ENCODE measurements at places on chromosomes 5 and 9.

DNA sequence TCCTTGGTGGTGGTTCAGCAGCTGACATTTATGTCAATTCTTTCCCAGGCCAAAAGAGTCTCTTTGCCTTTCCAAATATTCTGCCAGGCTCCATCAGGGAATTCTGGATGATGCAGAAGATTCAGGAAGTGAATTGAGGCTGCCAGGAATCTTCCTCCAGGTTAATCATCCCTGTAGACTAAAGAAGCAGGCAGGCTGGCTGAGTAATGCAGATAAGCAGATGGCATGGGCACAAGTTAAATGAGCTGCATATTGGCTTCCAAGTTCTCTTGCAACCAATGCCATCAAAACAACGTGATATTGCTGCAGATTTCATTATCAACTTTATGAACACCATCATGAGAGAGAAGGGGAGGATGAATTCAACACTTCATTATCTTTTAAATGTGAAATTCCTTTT lies 324.5 kb downstream of the KCNN2 start:
- no peak for DNase-seq

DNA sequence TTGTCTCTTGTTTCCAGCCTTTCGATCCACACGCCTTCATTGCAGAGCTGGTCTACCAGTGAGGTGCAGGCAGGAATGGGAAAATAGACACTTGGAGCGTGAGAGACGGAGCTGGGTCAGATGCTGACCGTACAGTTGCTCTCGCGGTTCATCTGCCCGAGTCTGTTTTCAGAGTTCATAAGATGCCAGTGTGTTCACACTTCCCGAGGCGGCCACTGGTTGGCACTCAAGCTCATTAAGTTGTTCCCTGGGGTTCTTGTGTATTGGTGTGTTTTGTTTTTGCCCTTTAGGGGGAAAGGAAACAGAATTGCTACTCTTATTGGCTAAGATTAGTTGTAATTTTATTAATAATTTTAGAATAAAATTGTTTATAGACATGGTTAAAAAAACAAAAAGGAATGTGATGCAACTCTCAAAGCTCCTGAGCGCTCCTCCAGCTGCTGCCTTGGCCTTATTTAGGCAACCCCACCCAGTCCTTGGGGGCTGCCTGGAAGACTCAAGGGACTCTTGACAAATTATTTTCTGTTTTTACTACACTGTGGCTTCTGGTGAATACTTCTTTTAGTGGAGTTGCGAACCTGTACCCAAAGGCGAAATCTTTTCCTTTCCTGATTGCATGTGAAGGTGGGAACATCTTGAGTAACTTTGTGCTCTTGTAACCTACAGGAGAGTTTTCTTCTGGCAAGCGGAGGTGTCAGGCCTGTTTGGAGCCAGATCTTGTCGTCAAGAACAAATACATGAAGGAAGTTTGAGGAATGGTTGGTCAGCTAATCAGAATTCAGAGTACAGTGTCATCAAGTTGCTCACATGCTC lies 146.1 kb downstream of the MAST4 start:
- DNase-seq, result no peak

DNA sequence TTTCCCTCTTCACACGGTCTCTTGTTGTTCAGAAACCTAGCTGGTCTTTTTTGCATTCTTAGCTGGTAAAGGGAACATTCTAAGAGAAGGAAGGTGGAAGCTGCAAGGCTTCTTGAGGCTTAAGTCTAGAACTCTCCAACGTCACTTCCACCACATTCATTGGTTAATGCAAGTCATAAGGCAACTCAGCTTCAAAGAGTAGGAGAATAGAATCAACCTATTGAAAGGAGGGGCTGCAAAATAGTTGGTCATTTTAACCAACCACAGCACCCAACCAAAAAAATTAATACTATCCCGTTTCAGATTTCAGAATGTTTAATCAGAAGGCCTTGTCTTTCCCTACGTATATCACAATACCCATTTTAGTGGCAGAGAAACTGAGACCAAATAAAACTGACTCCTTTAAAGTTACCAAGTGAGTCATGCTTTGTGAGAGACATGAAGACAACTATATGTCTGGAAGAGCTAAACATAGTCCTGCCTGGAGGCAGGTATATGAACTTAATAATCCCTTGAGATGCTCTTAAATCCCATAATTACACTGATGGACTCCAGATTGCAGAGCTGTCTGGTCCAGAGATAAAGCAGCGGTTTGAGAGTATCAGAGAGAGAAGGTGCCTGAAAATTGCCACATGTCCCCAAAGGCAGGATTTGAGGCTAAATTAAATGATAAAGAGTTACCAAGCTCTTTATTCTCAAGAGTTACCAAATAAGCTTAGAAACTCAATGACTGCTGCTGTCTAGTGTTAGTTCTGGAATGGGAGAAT lies 14.4 kb downstream of the DOCK8 start:
- DNase-seq, result no peak

GRCh38 chr5:32339198-32339597 lies 26.5 kb upstream of the MTMR12 start:
- no peak for DNase-seq

- no peak for DNase-seq
Measured at GRCh38 chr5:172322028-172322965, 38.7 kb upstream of the UBTD2 start.

DNA sequence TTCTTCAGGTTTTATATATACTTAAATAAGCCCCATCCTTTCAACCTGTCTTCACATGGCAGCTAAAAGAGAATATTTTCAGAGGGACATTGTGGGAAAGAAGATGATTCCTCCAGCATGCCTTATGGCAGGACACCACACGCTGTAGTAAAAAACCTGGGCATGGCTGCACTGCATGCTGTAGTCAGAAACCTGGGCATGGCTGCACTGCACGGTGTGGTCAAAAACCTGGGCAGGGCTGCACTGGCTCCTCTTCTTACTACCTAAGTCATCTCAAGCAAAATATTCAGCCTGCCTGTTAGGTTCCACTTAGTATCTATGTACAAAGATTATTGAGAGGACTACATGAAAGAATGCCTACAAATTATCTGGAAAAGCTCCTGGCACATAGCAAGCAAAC lies 153.6 kb downstream of the BRINP1 start:
- no peak for DNase-seq

- DNase-seq, result no peak
Measured at GRCh38 chr9:129619787-129620668, 873 bp downstream of the C9orf50 start.

DNA sequence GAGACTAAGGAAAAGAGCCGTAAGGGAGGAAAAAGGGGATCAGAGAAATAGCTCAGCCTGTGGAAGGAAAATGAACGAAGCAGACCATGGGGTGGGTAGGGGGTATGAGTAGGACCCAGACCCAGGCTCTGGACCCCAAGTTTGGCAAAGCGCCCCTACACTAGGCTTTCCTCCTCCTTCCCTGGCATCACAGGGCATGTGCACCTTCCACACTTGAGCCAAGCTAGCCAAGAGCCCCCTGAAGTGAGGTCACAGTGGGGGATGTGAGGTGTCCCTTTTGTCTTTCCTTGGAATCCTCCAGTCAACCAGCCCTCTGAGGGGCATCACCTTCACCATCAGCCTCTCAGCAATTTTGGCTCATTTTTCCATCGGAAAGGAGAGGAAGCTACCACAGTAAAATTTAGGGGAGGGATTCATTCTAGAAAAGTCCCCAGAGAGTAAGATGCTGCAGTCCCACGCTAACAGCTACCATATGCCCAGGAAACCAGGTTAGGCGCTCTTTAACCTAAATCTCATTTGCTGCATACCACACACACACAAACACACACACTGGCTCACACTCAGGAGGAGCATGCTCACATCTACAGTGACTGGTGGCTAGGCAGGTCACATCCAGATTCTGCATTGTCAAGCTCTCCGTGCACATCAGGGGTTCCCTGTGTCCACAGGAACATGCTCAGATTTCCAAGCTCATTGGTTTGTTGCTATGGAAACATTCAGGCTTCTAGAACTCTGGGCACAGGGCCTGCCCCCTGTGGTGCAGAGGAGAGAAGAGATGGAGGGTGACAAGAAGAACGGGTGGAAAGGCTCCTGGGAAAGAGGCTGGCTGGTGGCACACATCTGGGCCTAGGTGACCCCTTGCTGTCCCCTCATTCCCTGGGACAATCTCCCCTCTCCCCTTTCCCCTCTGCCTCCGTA lies 9.9 kb downstream of the REEP2 start:
- DNase-seq, result no peak

- no peak for DNase-seq
Measured at GRCh38 chr5:52148679-52149078, 639.0 kb upstream of the ITGA1 start.

- DNase-seq, result no peak
Measured at GRCh38 chr5:89275066-89275855, 392.3 kb upstream of the MEF2C start.

DNA sequence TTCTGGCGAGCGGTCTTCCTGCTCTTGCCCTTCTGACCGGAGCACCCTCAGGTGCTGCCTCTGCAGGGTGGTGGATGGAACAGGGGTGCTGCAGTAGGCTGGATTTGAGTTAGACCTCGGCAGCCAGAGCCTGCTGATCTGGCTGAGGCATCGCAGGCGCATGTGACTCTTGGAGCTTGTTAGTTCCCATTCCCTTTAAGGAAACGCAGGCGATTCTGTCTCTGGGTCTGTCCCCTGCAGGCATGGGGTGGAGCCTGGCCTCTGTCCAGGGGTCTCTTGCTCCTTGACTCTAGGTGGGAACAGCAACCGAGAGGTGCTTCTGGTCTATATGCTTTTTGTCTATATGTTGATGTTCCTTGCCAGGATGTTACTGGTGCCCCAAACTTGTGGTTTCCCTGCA lies 3.1 kb downstream of the WNK2 start:
- no peak for DNase-seq

DNA sequence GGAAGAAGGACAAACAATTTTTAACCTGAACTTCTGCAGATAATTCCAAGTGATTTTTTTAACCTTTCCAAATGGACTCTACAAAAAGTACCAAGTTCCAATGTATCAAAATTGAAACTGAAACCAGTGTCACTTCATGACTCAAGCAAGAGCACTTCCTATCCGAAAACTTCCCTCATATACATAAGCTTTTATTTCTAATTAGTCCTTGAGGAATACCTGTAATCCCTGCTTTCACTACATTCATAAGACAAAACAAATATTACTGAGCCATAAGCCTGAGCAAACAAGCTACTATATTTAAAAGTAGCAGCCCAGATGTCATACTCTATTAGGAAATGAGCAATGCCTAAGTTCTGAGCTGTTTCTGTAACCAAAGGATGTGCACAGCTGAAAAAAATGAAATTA lies 224.4 kb downstream of the EBF1 start:
- no peak for DNase-seq

DNA sequence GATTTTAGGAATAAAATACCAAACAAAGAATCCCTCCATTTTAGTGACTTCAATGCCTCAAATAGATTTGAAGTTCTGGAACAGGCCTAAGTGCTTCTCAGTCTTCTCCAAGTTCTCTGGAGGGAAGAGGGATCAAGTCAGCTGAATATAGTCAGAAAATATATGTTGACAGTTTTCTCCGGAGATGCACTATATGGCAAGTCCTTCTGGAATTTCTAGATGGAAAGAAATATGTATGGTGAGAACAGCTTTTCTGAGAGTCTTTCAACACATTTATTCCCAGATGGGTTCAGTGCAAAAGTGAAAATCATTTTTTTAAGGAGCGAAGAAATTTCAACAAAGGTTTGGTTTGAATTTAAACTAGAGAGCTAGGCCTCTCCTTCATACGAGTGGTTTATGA lies 317.4 kb upstream of the SLC30A5 start:
- no peak for DNase-seq

DNA sequence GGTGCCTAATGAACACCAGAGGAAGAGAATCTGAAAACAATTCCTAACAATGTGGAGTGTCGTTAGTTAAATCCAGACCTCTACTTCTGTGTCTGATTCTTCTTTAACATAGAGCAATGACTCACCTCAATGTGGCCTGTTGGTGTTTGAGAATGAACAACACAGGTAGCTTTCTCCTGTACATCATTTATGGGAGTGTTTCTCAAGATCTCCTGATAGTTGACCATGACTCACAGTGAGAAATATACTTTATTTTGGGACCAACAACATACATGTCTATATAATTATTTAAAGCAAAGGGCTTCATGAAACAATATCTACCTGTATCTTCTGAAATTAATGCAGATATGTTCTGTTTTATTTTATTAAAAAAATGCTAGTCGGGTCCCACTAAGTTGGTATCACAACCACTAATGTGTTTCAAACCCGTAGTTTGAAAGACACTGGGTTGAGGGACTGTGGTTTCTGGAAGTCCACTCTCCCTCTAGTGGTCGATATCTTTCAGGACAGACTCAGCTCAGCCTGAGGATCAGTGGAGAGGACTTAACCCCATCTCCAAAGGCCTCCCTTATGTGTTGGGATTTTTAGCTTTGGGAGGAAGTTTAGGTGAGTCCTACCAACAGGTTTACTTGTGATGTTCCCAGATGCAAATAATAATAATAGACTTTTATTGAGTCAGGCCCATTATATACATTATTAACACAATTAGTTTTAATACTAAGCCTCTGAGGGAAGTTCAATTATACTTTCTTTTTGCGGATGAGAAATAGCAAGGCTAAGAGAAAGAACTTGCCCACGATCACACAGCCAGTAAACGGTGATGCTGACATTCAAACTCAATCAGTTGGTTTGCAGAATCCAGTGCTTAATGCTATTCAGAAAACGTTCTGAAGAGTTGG lies 70.0 kb upstream of the KLF9 start:
- no peak for DNase-seq

GRCh38 chr5:124701873-124702425 lies 44.5 kb downstream of the ZNF608 start:
- no peak for DNase-seq

DNA sequence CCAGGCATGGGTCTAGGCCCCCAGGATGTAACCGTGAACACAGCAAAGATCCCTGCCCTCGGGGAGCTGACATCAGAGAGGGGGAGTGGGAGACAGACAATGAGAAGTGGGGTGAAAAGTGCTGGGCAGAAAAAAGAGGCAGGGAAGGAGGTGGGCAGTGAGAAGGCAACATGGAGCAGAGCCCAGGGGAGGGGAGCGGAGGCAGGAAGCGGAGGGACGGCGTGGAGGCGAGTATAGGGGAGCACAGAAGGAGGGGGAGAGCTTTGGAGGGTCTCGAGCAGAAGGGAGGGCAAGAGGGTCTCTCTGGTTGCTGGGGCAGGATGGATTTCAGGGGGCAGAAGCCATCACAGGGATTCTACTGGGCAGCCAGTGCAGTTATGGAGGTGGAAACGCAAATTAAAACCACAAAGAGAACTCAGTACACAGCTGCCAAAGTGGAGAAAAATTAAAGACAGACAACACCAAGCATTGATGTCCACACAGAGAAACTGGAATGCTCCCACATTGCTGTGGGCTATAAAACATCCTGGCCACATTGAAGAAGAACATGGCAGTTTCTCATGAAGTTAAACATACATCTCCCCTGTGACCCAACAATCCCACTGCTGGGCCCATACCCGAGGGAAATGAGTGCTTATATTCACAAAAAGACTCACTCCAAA lies 21.1 kb upstream of the LAMC3 start:
- DNase-seq, result no peak

DNA sequence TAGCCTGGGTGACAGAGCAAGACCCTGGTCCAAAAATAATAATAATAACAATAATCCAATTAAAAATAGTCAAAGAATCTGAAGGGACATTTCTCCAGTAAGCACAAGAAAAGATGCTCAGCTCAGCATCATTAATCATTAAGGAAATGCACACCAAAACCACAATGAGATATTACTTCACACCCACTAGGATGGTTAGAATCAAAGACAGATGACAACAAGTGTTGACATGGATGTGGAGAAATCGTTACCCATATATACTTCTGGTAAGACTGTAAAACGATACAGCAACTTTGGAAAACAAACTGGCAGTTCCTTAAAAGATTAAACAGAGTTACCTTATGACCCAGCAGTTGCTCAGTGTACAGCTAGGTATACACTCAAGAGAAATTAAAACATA lies 5.3 kb upstream of the FANCG start:
- DNase-seq, result no peak
